ENCODE measurements at places on chromosomes 4 and X.
A peak's percentile ranks its signal among the peaks of the same experiment; 100 is the strongest.

- DNase-seq = no peak
Observed at GRCh38 chr4:123767806-123768205, 371.2 kb downstream of the SPRY1 start.

DNA sequence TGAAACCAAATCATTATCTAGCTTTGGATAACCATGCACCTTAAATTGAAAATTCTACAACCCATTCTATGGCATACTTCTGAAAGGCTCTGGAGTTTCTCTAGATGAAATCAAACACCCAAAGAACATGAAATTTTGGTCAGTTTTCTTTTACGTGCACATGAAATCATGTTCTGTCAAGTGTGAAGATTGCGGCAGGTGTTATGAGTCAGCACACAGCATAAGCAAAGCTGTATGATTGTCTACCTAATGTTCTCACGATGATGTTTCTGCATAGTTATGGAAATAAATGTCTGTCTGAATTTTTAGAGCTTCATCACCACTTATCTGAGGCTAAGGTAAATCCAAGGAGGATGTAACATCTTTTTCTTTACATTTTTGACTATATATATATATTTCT lies 495.3 kb downstream of the IL1RAPL1 start:
- no peak for DNase-seq

DNA sequence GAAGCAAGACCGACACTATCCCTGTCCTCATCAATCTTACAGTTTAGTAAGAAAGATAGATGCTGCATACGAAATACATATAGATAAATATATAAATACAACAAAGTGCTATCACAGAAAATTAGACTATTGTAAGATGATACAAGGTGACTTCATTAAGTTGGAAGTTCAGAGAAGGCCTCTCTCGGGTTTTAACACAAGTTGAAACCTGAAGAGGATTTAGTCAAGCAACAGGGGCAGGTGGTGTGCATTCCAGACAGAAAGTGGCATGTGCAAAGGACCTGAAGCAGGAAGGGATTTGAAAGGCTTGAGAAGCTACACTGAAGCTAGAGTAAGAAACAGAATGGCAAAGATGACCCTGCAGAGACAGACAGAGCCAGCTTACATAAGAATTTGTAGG lies 36.5 kb downstream of the USP46 start:
- no peak for DNase-seq

- DNase-seq = no peak
Observed at GRCh38 chrX:7133050-7133440, 14.5 kb upstream of the STS start.

GRCh38 chr4:89556601-89557305 lies 249.2 kb upstream of the GPRIN3 start:
- DNase-seq = no peak

GRCh38 chr4:129603241-129603931 lies 507.4 kb downstream of the C4orf33 start:
- DNase-seq = no peak

DNA sequence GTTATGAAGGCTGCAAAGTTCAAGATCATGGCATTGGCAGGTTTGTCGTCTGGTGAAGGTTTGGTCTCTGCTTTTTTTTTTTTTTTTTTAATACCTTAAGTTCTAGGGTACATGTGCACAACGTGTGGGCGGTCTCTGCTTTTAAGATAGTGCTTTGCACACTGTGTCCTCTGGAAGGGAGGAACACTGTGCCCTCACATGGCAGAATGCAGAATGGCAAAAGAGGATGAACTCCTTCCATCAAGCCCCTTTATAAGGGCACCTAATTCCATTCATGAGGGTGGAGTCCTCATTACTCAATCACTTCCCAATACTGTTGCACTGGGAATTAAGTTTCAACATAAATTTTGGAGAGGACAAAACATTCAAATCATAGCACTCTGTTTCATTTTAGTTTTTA lies 101.4 kb downstream of the GLRA2 start:
- no peak for DNase-seq

- DNase-seq = no peak
Observed at GRCh38 chr4:104795264-104795939, 300.7 kb upstream of the CXXC4 start.

- DNase-seq = peak; percentile 16
Observed at GRCh38 chr4:10157478-10158332, 41.1 kb upstream of the WDR1 start.

- DNase-seq = no peak
Observed at GRCh38 chrX:152451731-152451980, 541 bp upstream of the GABRA3 start.

DNA sequence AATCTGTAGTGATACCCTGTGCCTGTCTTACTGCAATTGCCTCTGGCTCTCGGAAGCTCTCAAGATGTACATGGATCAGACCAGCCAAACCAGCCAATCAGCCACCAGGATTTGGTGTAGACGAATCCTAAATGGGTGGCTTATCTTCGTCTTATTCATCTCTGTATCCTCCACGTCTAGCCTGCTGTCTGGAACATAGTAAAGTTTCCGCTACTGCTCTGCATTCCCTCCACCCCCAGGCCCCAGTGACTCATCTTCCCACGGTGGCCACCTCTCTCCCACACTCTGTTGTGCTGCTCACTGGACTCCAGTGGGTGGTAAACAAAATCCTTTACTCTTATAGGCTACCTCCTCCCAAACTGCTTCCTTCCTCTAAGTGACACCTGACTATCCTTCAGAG lies 37.8 kb downstream of the SEPTIN6 start:
- DNase-seq = peak; percentile 14

GRCh38 chr4:122479935-122480416 lies 23.5 kb upstream of the IL2 start:
- DNase-seq = no peak

- no peak for DNase-seq
Observed at GRCh38 chr4:10611673-10612072, 72.9 kb downstream of the CLNK start.

DNA sequence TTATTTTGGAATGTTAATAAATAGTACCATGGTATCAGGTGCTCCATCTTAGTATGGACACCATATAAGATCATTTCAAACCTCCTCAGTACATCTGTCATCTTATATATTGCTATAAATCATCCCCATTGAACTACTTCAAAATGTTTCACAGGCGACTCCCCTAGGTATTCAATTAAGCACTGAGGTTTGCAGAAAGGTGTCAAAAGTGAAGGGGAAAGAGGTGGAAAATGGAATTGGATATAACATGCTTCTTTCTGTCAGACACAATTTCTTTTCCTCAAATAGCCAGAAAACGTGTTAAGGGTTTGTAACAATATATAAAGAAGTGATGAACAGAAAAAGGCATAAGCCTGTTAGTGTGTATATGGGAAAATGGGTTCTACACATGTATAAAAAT lies 325.5 kb downstream of the GRID2 start:
- DNase-seq = no peak

- DNase-seq = no peak
Observed at GRCh38 chr4:163591614-163592020, 97.1 kb downstream of the TMA16 start.

- DNase-seq = no peak
Observed at GRCh38 chrX:111519215-111519614, 7.8 kb downstream of the SERTM2 start.

DNA sequence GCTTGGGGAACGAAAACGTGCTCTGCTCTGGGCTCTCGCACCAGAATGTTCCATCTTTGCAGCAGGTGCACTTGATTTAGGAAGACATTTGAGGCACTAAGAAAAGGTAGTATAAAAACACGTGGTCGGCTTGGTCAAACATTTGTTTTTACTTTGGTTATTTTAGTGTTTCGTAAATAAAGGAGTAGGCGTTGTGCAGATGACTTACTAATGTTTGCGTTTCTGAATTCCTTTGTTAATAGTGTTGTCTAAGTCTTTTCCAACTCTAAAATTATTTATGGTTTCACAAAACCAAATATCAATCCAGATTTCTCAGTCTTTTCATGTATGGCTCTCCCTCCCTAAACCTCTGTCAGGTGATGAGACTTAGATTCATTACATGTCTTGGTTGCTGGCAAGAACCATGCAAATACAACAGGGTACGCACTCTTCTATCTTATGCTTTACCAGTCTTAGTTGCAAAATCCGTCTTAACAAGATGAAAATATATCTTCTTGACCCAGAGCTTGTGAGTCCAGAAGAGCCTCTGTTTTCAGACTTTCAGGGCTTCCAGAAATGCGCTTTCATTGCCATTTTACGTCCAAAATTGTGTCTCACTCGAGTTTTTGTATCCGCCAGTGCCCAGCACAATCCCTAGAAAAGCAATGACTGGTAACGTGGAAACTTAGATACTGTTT lies 686 bp downstream of the MTHFD2L start:
- DNase-seq = no peak

DNA sequence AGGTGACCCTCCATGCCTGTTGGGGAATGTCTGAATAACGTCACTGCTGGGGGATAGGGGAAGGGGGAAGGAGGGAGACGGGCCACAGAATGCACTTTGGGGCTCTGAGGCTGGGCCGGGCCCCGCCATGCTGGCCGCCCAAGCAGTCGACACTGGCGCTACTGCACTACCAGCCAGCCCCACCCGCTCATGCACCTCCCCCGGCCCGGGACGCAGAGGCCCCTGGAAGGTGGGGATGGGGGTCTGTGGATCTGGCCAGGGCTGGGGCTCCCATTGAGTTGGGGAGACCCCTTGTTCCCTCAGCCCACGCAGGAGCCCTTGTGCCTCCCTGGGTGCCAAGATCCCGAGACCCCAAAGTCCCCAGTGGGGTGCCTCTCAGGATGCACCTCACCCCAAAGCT lies 17.8 kb downstream of the FLNA start:
- DNase-seq = no peak

DNA sequence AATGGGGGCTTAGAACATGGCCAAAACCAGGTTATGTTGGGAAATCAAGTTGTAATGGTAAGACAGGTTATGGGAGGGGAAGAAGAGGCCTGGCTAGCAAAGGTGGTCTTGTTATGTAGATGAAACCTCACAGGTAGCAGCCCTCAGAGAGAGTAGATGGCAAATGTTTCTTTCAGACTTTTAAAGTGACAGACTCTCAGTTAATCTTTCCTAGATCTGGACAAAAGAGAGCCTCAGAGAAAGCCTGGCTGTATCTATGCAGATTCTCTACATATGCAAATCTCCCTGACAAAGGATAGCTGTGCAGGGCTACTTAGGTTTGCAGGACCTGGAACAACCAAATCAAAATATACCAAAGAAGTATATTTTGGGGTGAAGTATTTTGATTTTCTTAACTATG lies 284.1 kb upstream of the AMOT start:
- no peak for DNase-seq

DNA sequence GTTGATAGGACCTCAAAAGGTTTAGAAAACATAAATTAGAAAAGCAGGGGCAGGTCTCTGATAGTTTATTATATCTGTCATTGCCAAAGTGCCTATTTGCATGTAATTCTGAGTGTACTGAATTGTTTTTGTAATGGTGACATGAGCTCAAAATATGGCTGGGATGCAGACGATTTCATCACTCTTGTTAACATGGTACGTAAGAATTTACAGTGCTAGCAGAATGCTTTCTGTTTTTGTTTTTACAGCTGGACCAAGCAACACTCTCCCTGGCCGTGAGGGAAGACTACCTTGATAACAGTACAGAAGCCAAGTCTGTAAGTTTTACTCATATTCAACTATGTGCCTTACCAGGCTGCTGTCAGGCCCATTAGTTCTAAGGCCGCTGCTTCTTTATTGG lies 58.1 kb downstream of the PHEX start:
- no peak for DNase-seq

DNA sequence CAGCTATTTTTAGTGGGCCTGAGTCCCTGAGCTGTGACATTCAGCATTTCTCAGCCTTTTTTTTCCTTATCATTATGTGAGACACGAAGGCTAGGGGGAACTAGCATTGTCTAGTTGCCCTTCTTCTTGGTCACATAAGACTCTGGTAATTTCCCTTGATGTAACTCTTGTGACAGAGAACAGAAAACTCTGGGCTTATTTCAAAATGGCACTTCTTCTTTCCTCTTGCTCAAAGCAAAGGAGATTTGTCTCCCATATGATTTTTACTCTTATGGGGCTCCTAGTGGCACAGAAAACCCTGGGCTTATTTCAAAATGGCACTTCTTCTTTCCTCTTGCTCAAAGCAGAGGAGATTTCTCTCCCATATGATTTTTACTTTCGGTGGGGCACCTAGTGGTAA lies 14.7 kb downstream of the ATXN3L start:
- DNase-seq = no peak

- DNase-seq = no peak
Observed at GRCh38 chr4:32199639-32200038, 1479.5 kb downstream of the PCDH7 start.

DNA sequence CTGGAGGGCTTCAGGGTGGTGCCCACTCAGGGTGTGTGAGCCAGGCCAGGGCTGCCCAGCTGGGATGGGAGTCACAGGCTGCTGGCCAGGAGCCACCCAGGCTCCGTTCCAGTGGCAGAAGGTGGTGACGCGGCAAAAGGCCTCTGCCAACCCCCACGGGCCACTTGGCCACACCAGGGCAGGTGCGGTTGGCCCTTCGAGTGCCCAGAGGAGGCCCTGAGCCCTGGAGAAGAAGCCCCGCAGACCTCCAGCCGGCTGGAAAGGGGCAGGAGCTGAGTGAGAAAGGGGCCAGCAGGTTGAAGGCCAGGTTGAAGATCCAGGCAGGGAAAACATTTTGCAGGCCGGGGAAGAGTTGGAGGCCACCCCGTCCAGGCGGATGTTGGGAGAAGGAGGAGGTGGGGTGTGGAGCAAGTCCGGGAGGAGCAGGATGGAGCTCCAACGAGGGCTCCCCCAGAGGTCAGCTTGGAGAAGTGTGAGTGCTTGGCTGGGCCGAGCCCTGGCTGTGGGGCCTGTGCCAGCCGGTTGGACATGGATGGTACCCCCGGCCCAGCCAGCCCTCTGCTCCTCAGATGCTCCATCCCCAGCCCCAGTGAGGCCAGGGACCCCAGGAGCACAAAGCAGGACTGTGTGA lies 2.8 kb upstream of the CPLX1 start:
- DNase-seq = no peak

GRCh38 chr4:134276476-134276875 lies 74.9 kb upstream of the PABPC4L start:
- DNase-seq = no peak

- no peak for DNase-seq
Observed at GRCh38 chrX:112643721-112644120, 36.0 kb downstream of the LHFPL1 start.

DNA sequence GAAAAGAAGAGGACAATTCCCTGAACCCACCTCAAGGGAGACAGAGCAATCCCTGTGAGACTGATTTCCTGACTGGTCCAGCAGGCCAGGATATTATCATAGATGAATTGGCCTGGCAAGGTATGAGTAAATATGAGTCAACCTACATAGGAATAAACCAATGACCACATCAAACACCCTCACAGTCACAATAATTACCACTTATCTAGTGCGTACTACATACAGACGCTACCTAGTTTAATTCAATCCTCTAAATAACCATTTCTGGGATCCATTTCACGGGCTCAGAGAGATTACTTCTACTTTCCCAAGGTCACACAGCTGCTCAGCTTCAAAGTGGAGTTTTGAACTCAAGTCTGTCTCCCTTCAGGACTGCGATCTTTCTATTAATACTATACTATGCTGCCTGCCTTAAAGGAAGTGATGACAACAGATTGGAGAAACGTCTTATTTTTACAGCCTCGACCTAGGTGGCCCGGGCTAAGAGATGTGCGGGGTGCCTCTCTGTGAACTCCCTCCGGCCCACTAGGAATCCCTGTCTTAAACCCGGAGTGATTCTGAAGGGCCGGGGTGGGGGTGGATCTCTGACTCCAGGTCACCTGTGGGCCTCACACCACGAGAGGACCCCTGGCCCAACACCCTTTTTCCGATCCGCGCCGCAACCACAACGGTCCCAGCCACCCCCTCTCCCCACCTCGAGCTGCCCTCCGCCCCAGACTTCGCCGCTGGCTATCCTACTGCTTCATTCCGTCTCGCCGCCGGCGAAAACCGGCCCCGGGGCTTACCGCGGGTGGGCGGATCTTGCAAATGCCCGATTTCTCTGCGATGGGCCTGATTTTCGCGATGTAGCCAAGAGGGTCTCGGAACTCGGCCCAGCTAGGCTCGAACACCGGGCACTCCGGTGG lies 800 bp downstream of the KDM5C start:
- DNase-seq = peak; percentile 9

Measured in activated T-helper 2 cell treated with anti-CD3 and anti-CD28 coated beads, Interferon-gamma antibody, Interleukin-2, Interleukin-4, amounts not matched to agents 10 μg/mL and 5 μg/mL and 100 μg/mL, durations not matched to agents 14 hours and 24 hours and 36 hours (primary cell).